GM20000 (cell line): ENCODE measurements at places on chromosomes 4 and X.

DNA sequence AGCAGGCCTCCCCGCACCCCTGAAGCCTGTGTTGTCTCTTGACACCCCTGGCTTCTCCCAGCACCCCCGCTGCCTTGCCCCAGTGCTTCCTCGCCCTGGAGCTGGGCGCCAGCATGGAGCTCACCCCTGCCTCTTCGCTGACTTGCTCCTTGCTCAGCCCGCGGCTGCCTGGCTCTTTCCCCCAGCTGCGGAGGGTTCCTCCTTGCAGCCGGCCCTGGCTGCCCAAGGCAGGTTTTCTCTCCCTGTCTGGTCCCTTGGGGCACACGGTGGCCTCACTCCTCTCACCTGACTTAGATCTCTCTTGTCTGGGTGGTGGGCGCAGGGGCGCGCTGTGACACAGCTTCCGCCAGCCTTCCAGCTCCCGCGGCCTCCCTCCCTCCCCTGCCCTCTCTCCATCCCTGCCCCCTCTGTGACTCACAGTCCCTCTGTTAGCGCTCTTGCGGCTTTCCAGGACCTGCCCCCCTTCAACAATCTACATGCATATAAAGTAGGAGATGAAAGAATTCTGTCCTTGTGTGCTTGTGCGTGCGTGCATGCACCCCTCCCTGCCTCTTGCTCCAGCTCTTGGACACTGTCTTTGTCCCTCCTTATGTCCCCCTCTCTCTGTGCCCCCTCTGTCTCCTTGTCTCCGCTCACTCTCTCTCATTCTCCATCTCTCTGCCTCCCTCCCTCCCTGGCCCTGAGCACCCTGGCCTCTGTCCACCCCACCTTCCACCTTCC lies 2.2 kb downstream of the PLXNB3 start:
- no peak for DNase-seq

DNA sequence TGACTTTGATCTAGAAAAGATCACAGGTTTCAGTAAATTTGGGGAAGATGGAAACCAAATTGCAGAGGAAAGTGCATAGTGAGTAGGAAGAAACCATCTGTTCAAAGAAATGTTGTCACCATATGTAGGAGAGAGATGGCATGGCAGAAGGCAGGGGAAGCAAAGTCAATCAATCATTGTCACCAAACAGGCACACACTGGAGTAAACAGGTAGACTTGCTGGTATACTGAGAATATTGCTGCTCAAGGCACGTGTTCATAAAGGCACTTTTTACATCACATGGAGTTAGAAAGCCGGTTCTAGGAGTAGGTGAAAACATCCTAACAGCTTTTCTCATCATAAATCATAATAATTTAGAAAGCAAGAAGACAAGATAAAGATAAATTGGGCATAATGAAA lies 550.5 kb upstream of the FAT1 start:
- DNase-seq: no peak

- no peak for DNase-seq
These were observed 5.9 kb upstream of the C4orf17 start for GRCh38 chr4:99504804-99505502.

DNA sequence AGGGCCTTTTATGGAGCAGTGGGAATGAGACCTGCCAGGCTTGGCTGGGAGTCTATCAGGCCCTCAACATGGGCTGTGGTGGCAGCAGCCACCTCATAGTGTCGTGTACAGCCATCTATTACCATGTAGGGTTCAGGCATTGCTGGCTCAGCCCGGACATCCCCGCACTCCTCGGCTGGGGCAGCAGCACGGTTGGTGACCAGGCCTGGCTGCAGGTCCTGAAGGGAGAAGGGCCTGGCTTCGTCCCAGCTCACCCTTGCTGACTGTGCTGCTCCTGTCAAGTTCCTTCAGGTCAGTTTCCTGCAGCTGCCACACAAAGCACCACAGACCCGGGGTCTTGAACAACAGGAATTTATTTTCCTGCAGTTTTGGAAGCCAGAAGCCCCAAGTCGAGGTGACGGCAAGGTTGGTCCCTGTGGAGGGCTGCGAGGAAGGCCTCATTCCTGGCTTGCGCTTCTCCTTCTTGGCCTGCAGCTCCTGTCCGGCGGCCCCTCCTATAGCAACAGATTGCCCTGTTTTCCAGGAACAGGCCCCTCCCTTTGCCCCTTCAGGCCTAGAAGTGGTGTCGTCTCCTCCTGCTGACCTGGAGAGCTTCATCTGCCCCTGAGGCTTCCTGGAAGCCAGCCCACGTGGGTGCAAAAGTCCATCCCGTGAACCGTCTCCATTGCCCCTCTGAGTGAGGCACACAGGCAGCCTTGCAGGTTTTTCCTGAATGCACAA lies 25.2 kb upstream of the SORCS2 start:
- no peak for DNase-seq

GRCh38 chr4:17726911-17727310 lies 54.5 kb downstream of the FAM184B start:
- no peak for DNase-seq

GRCh38 chr4:23856630-23857029 lies 33.2 kb downstream of the PPARGC1A start:
- DNase-seq: no peak

- no peak for DNase-seq
These were observed 16.8 kb upstream of the COX18 start for GRCh38 chr4:73086095-73086868.

- no peak for DNase-seq
These were observed 63.3 kb downstream of the GALNT7 start for GRCh38 chr4:173231916-173232315.

DNA sequence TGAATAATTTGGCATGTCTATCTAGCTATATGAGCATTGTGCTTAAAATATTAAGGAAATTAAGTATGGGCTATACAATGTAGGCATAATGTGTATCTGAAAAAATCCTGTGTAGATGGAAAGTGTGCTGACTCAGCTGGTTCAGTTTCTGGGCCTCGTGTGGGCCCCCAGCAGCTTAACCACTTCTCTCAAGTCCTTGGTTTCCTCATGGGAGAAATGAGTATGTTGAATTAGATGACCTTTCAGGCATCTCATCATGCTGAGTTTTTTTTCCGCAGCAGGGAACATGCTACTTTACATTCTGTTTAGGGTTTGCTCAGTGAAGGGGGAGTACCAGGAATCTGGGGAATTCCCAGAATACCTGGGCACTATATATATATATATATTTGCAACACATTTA lies 30.5 kb downstream of the RHOH start:
- peak; percentile 54 for DNase-seq

- DNase-seq: no peak
These were observed 47.4 kb upstream of the GPM6B start for GRCh38 chrX:13864264-13864663.

GRCh38 chr4:10093801-10094552 lies 22.6 kb downstream of the WDR1 start:
- no peak for DNase-seq

- DNase-seq: no peak
These were observed 351.5 kb downstream of the TMA16 start for GRCh38 chr4:163846008-163846407.

- DNase-seq: no peak
These were observed 80.8 kb upstream of the PDE5A start for GRCh38 chr4:119709418-119709817.

DNA sequence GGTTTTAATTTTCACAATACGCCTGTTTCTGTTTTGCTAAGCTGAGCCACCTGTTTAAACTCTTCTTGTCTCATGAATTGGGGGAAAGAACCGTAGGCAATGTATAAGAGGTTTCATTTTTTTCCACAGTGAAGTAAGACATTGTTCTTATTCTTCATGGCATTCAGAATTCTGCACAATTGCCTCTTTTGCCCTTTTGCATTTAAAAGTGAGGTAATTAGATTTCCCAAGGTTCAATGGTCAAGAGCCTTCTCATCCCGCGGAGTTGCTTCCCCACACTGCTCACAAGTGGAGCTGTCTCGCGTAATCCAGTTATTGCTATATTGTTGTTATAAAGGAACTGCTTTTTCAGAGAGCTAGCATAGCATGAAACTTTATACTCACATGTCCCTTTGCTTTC lies 90.9 kb upstream of the SPRY1 start:
- DNase-seq: no peak

GRCh38 chr4:36183232-36183631 lies 61.1 kb downstream of the ARAP2 start:
- DNase-seq: peak; percentile 7

DNA sequence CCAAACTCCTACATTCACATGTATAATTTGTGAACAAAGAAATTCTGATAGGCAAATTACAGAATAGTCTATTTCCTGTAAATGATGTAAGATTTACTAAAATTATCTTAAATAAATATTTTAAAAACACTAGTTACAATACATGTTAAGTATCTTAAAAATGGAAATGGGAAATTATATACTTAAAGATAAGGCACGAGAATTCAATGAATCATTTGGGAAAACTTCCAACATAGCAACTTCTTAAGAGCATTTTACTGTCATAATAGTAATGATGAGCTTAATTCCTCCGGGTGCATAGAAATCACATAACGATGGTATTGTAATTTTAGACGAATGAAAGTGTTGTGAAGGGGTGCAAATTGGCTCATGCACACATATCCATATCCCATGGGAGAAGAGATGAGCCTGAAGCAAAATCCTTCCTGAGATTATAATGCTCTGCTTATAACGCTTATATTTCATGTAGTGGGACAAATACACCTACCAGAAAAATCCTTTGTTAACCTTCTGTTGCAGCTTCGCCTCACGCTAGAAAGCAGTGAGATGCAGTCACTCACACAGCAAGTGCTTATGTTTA lies 873.5 kb downstream of the PDHA2 start:
- no peak for DNase-seq

DNA sequence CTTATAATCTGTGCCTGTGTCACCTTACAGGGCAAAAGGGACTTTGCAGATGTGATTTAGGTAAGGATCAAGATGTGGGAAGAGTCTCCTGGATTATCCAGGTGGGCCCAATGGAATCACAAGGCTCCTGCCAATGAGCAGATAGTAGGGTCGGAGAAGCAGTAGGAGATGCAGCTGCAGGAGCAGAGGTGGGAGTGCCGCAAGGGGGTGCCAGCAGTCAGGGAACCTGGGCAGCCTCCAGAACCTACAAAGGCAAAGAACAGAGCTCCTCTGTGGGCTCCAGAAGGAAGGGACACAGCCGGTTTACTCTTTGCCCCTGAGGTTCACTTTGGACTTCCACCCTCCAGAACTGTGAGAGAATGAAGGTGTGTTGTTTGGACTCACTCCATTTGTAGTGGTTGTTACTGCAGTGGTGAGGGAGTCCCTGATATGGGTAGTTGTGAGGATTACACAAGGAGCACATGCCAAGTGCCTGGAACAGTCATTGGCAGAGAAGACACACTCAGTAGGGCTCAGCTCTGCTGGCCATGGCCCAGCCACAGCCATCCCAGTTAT lies 318.5 kb downstream of the EVC2 start:
- DNase-seq: no peak

DNA sequence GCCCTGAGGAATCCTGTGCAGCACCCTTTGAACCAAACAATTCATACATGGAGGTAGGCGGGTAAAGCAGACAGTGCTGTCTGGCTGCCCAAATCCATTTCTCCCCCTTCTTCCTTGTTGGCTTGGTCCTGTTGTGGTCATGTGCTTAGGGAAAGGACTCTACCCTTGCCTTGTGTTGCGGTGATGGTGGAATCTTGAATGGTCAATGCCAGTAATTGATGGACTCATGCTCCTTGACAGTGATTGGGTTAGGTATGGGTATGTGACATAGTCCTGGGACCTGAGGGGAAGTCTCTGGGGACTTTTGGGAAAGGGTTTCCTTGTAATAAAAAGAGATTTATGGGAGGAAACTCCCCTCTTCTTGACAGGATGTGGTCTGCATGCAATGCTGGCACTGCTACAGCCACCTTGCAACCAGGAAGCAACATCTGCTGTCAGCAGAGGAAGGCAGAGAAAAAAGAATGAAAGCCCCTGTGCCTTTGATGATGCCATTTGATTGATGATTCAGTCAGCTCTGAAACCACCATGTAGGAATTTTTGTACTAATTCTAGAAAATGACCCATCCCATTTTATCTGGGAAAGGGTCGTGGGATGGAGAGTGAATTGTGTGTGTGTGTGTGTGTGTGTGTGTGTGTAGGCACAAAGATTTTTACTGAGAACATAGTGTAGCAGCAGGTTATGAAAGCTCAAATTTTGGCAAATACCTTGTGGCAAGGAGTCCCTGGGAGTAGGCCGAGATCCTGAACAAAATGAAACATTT lies 30.0 kb upstream of the HUWE1 start:
- no peak for DNase-seq

GRCh38 chrX:154308108-154308946 lies 12.7 kb downstream of the TKTL1 start:
- DNase-seq: peak; percentile 48

GRCh38 chr4:100898844-100899243 lies 381.0 kb upstream of the EMCN start:
- DNase-seq: no peak

- no peak for DNase-seq
These were observed 128.4 kb downstream of the KLHL34 start for GRCh38 chrX:21529771-21530170.

- DNase-seq: peak; percentile 39
These were observed 115.2 kb upstream of the LNX1 start for GRCh38 chr4:53706422-53707032.

DNA sequence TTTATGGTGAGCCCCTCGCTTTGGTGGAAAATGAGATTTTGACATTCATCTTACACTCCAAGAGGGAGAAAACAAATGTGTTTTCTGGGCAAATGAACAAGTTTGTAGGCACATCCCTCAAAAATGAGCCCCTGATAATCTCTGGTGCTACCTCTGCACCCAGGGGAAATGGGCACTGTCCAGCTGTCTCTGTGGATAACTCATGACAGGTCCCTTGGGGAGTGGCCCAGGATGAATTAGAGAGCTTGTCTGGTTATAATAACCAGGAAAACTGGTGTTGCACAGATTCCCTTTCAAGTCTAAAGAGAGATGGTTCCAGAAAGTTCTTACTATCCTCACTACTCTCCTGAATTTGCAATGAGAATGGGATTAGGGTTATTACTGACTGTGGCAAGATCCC lies 7.5 kb downstream of the RASL11B start:
- no peak for DNase-seq

GRCh38 chr4:164139291-164139690 lies 614.6 kb upstream of the SMIM31 start:
- DNase-seq: no peak

GRCh38 chr4:42159271-42160001 lies 7.0 kb upstream of the BEND4 start:
- DNase-seq: no peak

DNA sequence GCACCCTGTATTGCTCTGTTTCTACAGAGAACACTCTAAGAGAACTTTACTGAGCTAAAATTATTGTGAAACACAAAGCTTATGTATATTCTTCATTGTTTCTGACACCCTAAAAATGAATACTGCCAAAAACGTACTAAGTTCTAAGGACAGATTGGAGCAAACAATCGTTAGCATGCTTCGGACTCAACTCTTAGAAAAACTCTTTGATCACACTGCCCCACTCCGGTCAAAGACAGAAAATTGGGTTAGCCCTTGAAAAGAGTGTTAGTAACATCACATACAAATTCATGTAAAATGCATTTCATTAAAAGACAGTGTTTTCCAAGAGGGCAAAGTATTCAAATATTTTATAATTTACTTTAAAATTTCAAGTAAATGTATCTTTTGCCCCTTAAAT lies 177.4 kb downstream of the DCHS2 start:
- no peak for DNase-seq
